ENCODE measurements at places on chromosomes 13 and 19.

DNA sequence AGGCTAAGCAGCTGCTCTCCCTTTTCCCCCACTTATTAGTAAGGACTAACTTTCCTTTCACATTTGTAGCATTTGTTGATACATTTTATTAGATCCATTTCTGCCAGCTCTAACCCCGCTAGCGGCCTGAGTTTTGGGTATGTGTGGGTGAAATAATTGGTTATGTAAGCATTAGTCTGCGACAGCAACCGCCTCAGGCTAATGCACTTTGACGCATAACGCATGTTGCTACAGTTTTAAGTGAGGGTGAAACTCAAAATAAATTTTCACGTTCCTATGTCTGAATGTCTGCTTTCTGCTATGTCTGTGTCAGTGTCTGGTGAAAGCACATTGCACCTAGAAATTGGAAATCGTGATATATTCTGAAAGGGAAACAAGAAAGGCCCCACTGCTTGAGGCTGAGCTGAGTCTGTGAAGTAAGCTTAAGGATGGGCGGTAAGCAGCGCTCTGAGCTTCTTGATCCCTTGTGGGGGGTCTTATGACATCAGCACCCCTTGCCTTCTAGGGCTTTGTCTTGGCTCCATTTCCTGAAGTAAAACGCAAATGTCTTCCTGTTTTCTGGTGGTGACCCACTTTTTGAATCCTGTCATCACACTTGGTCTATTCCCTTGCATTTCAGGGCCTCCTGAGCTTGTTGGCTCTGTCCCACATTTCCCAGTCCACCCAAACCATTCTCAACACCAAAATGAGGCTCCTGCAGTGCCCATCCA lies 648.3 kb upstream of the ARGLU1 start:
- DNase-seq = no peak

- DNase-seq = no peak
Measured at GRCh38 chr19:45640849-45641273, 1.7 kb upstream of the EML2 start.

GRCh38 chr19:55451965-55452748 lies 9.1 kb upstream of the SHISA7 start:
- DNase-seq = no peak

DNA sequence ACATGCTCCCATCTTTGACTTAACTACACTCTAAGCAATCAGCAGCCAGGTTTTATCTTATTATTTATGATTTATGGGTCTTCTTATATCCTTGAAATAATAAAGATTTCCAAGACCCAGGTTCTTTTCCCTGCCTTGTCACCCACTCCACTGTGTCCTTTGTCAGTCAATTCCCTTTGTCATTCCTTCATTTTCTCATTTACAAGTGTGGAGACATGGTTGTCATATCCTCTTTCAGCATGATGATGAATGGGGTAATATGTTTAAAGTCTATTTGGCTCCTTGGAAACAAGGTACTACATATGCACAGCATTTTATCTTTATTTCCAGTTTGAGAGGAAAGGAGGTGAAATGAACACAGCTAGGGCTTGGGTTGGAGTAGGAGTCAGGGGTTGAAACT lies 521.8 kb downstream of the LMO7 start:
- DNase-seq = no peak

DNA sequence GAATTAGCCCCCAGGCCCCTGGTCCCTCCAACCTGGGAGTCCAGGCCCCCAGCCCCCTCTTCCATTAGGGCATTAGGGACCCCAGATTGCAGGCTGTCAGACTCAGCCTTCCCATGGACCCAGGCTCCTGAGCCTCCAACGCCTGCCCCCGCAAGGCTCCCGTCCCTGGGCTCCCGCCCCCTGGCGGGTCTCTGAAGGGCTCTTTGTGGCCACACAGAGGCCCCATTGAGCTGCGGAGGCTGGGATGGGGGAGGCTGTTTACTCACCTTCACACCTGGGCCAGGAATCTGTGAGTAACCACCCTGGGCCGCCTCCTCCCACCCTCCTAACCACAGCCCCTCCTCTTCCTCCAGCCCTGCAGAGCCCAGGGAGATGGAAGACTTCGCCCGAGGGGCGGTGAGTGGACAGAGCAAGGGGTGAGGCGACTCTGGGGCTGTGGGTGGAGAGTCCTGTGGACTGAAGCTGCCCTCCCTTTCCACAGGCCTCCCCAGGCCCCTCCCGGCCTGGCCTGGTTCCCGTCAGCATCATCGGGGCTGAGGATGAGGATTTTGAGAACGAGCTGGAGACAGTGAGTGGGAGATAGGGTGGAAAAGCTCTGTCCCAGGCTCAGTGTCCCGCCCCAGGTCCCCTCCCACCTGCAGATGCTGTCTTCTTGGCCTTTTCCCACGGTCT lies 4.9 kb downstream of the ARHGEF1 start:
- DNase-seq = peak; percentile 10

DNA sequence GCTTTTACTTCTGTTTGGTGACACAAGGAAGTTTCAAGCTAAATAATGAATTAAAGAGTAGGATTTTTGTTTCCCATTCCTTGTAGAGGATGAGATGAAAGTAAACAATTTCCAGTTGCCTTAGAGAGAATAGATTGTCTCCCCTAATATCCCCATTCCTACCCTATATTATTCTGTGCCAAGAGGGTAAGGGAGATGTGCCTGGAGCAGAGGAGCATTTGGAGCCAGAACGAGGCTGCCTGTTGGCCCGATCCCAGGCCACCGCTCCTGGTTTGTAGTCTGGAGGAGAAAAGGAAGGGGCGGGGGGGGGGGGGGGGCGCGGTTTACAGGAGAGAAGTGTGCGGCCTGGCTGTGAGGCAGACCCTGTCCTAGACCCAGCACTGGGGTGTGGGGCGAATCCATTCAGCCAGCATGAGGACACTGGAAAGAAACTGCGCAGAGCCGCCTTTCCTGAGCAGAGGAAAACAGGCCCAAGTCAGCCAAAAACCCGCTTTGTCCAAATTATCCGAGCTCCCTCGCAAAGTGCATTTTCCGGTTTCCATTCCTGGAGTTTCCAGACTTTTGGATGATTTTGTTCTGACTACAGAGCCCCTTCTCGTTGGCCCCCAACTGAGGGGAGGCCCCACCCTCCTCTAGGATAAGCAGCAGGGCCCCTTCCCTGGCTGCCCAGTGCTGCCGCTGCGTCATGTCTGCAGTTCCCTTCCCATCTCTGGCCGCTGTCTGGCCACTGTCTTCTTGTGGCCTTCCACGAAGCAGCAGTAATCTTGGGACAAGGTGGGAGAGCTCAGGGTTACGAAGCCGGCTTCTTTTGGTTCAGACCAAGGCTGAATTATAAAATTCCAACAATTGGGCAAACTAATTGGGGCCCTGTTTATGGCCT lies 23.0 kb downstream of the NFIX start:
- no peak for DNase-seq

GRCh38 chr13:30868799-30869470 lies 37.1 kb upstream of the MEDAG start:
- DNase-seq = no peak

GRCh38 chr19:43779820-43780219 lies 953 bp downstream of the KCNN4 start:
- no peak for DNase-seq

DNA sequence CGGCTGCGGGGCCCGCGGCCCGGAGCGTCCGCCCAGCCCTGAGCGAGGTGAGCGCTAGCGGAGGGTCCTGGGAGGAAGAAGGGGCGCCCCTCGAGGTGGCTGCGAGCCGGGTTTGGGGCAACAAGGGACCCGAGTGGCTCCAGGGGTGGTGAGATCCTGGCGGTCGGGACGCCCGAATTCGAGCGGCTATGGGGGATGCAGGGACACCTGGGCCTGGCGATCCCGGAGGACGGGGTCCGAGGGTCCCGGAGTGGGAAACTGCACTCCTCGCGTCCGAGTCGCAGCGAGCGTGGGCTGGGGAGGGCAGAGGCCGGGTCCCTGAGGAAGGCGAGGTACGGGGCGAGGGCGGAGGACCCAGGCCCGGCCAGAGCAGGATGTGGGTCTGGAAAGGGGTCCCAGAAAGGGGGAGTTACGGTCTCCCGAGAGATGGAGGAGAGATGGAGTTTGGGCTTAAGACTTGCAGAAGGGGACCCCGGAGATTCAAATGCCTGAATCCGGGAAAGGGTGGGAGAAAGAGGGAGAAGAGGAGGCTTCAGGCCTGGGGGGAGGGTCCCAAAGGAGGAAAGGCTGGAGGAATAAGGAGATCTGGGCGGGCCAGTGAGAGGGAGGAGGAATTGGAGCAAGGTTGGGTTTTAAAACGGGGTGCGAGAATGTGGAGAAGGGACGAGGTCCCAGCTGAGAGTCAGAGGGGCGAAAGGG lies 542 bp downstream of the CACNG7 start:
- no peak for DNase-seq

DNA sequence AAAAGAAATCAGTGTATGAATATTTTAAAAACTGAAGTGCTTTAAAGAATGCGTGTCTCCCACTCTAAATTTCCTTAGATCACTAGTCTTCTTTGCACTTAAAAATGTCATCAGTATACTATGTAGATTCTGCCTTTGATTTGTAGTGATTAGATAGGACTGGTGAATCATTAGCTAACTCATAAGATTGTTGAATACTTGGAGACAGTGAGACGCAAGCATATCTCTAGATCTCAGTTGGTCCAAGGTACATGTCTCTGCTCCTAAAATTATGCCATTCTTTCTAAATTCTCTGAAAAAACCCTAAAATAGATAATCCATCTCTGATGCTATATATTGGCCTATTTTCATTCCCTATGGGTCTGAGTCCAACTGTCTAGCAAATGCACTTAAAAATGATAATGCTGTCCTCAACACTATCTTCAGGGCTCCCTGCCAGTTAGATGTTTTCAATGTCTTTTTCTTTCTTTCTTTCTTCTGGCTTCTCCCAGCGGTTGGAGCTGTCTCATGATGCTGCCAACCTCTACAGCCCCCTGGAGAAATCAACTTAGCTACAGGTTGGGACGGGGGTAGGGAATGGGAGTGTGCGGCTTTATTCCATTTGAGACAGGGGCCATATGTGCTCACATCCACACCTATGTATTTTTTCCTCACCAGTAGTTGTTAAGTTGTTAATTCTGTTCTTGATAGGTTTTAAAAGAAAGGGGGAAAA lies 301.0 kb downstream of the NDFIP2 start:
- DNase-seq = no peak

DNA sequence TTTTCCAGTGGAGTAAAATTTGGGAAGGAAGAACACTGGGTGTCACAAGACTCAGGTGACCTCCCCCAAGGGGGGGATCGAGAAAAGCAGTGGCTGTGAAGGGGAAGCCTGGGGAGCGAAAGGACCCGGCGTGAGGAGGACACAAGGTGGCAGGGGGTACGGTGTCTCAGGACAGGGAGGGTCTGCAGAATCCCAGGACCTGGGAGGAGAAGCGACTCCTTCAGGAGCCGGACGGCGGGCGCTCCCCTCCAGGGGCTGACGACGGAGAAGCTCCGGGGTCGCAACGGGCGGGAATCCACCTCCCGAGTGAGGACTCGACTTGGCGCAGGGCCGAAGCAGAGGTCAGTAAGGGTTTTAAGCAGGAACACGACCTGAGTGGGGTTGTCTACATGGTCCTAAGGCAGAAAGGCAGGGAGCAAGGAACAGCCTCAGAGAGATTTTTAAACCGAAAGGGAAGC lies 529 bp downstream of the ZNF836 start:
- DNase-seq = no peak

GRCh38 chr13:42039457-42039945 lies 8.9 kb upstream of the DGKH start:
- DNase-seq = no peak

- DNase-seq = no peak
Measured at GRCh38 chr13:112588490-112589297, 741 bp upstream of the TUBGCP3 start.

DNA sequence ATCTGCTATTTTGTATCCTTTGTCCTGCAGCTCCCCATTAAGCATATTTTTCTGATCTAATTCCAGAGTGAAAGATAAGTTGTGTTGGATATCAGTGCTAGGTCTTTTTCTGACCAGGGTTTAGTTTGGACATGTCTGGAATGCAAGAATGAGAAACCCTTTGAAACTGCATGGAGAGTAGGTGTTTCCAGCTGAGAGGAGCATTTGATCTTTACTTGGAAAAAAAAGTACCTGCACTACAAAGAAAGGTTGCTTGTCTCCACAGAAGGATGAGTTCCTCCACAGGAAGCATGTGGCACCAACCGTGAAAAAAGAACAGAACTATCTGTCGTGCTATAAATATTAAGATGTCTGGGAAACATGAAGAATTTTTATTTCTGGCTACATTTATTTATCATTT lies 36.6 kb upstream of the MED4 start:
- DNase-seq = no peak

DNA sequence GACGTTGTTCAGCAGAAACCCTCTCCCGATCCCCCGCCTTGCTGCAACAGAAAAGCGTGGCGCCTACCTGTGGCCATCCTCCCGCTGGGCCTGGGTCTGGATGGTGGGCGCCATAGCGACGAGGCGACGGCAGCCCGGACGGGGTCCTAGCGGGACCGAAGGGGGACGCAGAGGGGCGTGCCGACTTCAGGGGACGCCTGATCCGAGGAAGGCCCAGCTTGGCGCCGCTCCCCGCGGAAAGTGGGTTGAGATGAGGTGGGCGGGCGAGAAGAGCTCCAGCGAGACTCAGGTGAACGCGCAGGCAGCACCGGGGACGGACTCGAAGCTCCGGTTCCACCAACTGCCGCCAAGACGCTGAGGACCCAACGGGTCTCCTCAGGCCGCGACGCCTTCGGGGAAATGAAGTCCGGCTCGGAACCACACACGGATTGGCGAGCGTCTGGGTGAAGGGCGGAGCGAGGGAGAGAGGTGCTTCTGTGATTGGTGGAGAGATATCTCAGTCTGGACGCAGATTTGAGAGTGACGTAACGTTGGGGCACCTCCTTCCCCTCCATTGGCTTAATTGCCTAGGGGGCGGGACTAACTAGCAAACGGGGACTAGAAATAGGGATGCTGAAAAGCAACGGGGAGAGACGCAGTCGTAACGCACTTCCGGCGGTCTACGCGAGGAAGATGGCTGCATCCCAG lies at the start of the genes MED29 and PAF1:
Gene MED29 (plus strand): TSS at position 628 of the 687 bp plus-strand sequence. CDS start 45 bp downstream, at position 673.
Gene PAF1 (minus strand): TSS at position 356 of the 687 bp plus-strand sequence. CDS start 242 bp downstream, at position 114.
- DNase-seq = peak; percentile 100

DNA sequence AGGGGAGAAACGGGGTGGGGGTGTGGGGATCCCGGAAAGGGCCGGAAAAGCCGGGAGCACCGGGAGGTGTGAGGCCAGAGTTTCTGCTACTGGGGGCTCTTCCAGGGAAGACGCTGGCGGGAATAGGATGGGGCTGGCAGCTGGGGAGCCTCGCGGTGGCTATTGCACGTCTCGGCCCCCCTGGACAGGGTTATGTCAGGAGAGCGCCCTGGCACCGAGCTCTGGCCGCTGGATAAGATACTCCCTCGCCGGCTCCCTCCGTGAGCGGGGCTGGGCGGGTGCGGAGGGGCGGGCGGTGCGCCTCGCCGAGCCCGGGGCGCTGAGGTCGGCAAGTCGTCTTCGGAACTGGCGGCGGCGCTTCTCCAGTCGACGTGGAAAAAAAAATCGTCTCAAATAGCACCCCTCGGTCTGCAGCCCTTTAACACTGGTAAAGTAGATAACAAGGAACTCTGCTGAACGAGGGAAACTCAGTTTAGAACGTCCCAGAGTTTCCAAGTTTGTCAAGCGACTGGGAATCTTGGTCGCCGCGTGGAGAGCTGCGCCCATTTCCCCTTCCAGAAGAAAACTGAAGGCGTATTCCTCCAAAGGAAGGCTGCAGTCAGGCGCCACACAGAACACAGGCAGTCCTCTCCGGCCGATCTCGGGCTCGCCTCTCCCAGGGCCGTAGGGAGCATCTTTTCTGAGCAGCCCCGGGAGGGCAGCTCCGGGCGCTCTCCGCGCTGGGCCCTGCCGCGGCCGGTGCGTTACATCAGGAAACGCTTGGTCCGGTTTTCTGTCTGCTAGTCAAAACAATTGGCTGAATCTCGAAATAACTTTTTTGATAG lies 115.1 kb downstream of the KCNRG start:
- DNase-seq = no peak

- no peak for DNase-seq
Measured at GRCh38 chr19:40507892-40508291, 41.1 kb downstream of the SPTBN4 start.

GRCh38 chr19:7355151-7355820 lies 6.5 kb downstream of the ARHGEF18 start:
- DNase-seq = no peak
